ENCODE measurements at places on chromosomes 13 and 19.

GRCh38 chr13:36681894-36682624 lies 8.2 kb downstream of the SERTM1 start:
- DNase-seq = no peak

DNA sequence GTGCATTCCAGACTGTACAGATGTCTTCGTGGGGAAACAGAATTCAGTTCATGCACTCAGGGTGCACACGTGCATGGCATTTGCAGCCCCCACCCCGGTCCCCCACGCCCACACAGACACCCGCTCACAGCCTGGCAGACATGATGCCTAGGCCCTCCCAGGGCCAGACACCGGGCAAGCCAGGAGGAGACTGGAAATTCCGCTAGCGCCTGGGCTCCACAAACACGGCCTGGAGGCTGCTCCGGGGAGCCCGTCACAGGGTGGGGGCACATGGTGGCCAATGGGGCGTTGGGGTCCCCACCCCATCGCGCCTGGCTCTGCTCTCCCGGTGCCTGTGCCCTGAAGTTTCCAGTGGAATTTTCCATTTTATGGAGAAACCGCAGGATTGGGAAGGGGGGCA lies 3.6 kb downstream of the CILP2 start:
- no peak for DNase-seq

DNA sequence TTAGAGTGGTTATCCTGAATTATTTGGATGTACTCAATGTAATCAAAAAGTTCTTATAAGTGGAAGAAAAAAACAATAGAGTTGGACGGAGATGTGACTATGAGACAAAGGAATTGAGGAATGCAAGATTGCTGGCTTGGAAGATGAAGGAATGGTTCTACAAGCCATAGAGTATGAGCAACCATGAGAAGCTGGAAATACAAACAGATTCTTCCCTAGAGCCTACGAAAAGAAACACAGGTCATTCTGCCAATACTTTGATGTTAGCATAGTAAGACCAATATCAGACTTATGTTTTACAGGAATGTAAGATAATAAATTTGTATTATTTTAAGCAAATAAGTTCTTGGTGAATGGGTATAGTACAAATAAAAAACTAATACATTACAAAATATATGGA lies 249.2 kb downstream of the DIAPH3 start:
- DNase-seq = no peak

- DNase-seq = no peak
Observed at GRCh38 chr13:24887759-24888158, 123.8 kb downstream of the RNF17 start.

GRCh38 chr19:7590256-7590655 lies 5.4 kb upstream of the CAMSAP3 start:
- DNase-seq = peak; percentile 26
